SJCRH30 (cell line): ENCODE measurements at places on chromosomes 11 and 22. TPM values are rescaled to one million over a fixed set of nuclear protein-coding genes. Genes with fewer than 3 reads are reported as not detected.

GRCh38 chr11:93289782-93290463 lies 40.6 kb upstream of the DEUP1 start:
- no peak overlapping the region for H3K27ac ChIP-seq
- H3K4me3 ChIP-seq: no peak overlapping the region
- H3K36me3 ChIP-seq: no peaks in the 10 kb centered on the region
- H3K4me1 ChIP-seq: no peaks in the 10 kb centered on the region
- no peaks in the 10 kb centered on the region for H3K27me3 ChIP-seq

GRCh38 chr22:26646158-26646557 lies 11.2 kb upstream of the MIAT start:
- H3K4me3 ChIP-seq: no peak overlapping the region
- no peaks in the 10 kb centered on the region; the same call in 1 of the 2 replicates for H3K27me3 ChIP-seq
- no peaks in the 10 kb centered on the region for H3K36me3 ChIP-seq

DNA sequence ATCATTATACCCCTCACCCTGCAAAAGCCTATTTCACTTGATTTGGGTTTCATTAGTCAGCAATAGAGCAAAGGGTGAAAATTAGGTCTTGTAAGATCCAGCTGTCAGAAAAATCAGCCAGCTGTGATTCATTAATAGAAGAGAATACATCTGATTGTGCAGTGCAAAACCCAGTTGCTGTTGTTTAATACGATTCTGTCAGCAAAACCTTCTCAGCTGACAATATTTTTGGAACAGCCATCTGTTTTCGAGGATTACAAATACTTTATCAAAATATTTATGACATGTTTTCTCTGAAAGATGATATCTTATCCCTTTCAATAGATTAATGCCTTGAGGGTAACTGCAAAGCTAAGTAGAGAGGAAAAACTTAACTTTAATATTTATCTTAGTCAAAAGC lies 1354.0 kb upstream of the RAG2 start:
- no peaks in the 10 kb centered on the region; the same call in 1 of the 2 replicates for H3K4me1 ChIP-seq
- no peak overlapping the region for H3K27ac ChIP-seq
- DNase-seq: peak; percentile 46
- H3K27me3 ChIP-seq: no peaks in the 10 kb centered on the region
- no peaks in the 10 kb centered on the region for H3K36me3 ChIP-seq

OR52J3 gene
- not detected in 2 replicates for total RNA-seq

DNA sequence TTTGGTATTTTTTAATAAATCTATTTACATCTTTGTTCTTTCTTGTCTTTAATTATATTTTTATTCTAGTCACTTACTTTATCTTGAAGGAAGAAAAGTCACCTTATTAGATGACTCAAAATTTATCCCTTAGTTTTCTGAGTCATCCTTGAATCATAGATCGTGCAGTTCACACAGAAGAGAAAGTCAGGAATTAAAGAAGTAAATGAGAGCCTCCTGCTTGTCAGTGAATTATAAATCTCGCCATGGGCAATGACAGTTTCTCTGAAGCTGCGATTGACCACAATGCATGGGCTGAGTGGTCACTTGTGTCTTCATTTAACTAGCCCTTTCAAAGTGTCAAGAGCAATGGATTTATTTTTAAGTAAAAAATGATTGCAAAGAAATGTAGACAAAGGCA lies 91.2 kb downstream of the LUZP2 start:
- H3K4me1 ChIP-seq: no peaks in the 10 kb centered on the region
- H3K27me3 ChIP-seq: no peaks in the 10 kb centered on the region
- DNase-seq: no peak
- no peak overlapping the region for H3K27ac ChIP-seq
- no peak overlapping the region for H3K4me3 ChIP-seq

DNA sequence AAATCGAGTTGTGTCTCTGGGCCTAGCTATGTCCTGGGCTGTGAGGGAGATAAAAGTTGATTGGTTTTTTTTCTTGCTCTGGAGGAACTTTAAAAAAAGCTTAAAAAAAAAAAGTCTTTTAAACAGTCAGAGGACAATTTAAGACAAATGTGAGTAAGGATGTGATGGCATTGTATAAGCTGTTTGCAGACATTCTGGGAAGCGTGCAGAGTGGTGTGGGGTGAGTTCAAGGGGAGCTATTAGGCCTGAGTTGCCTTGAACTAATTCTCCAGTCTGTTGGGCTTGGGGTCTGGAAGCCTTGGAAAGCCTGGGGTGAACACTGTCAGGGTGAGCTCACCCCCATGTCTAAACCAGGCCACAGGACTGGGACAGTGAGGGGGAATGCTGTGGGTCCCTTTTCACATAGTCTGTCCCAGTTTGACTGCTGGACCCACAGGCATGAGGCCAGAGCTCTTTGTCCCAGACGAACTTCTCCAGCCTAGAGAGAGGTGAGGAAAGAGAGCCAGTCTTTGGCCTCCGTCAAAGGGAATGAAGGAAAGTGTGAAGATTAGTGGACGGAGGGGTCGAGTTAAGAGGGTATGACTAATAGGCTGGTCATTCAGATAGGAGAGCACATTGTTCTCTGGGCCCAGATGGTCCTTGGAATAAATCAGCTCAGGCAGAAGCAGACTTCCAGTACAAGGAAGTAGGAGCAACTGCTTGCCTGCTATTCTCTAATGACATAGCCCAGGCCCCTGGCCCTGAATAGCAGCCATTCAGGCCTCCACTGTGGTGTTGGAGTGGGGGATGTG lies 76.4 kb upstream of the NNMT start:
- no peak overlapping the region for H3K27ac ChIP-seq
- H3K4me1 ChIP-seq: no peaks in the 10 kb centered on the region
- H3K4me3 ChIP-seq: no peak overlapping the region
- H3K36me3 ChIP-seq: no peaks in the 10 kb centered on the region
- no peaks in the 10 kb centered on the region; the same call in 1 of the 2 replicates for H3K27me3 ChIP-seq

FAM181B gene
- total RNA-seq: not detected in 2 replicates

DNA sequence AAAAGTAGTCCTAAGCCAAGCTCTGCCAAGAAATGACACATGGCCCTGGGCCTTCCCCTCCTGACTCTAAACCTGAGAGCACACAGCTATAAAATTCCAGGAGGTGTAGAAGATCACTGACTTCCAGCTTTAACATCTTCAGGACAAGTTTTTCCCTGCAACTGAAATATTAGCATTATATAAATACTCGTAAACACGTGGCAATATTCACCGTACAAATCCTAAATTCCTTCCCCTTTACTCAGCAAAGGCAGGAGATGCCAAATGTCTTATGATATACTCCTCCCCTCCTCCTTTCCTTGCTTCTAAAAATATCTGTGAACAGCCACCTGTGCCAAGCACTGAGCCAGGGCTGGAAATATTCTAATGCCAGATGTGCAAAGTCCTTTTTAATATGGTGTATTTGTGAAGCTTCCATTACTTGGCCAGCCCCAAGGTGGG lies 194.0 kb downstream of the LARGE1 start:
- H3K27ac ChIP-seq: no peak overlapping the region; the same call in 1 of the 2 replicates
- H3K4me1 ChIP-seq: peaks cover 10% of the 10 kb centered on the region
- no peaks in the 10 kb centered on the region for H3K27me3 ChIP-seq
- no peak overlapping the region for H3K4me3 ChIP-seq
- DNase-seq: no peak

- H3K27ac ChIP-seq: no peak overlapping the region
- no peaks in the 10 kb centered on the region for H3K4me1 ChIP-seq
- H3K4me3 ChIP-seq: no peak overlapping the region
- H3K36me3 ChIP-seq: no peaks in the 10 kb centered on the region
- H3K27me3 ChIP-seq: no peaks in the 10 kb centered on the region
These were observed 245.3 kb downstream of the FAM76B start for GRCh38 chr11:95544095-95544856.

DNA sequence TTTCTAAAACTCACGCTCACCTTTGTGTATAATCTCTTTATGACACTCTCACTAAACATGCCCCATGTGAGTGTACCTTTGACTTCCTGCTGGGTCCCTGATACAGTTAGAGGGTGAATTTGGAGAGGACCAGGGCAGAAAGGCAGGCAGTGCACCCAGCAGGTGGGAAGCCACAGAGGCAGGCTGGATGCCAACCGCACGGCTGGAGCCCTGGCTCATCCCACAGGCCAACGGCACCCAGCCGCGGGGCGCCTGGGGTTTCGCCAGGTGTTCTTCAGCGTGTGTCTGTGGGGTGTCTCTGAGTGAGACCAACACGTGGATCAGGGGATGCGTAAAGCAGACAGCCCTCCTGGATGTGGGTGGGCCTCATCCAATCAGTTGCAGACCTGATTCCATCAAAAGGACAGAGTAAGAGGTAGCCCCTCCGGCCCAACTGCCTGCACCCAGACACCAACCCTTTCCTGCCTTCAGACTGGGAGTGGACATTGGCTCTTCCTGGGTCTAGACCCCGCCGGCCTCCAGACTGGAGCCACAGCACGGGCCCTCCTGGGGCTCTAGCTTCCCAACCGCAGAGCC lies 51.6 kb downstream of the DHCR7 start:
- H3K27ac ChIP-seq: no peak overlapping the region
- no peaks in the 10 kb centered on the region for H3K27me3 ChIP-seq
- H3K4me3 ChIP-seq: no peak overlapping the region
- no peak for DNase-seq
- no peaks in the 10 kb centered on the region for H3K36me3 ChIP-seq
- H3K4me1 ChIP-seq: peaks cover 14% of the 10 kb centered on the region

DNA sequence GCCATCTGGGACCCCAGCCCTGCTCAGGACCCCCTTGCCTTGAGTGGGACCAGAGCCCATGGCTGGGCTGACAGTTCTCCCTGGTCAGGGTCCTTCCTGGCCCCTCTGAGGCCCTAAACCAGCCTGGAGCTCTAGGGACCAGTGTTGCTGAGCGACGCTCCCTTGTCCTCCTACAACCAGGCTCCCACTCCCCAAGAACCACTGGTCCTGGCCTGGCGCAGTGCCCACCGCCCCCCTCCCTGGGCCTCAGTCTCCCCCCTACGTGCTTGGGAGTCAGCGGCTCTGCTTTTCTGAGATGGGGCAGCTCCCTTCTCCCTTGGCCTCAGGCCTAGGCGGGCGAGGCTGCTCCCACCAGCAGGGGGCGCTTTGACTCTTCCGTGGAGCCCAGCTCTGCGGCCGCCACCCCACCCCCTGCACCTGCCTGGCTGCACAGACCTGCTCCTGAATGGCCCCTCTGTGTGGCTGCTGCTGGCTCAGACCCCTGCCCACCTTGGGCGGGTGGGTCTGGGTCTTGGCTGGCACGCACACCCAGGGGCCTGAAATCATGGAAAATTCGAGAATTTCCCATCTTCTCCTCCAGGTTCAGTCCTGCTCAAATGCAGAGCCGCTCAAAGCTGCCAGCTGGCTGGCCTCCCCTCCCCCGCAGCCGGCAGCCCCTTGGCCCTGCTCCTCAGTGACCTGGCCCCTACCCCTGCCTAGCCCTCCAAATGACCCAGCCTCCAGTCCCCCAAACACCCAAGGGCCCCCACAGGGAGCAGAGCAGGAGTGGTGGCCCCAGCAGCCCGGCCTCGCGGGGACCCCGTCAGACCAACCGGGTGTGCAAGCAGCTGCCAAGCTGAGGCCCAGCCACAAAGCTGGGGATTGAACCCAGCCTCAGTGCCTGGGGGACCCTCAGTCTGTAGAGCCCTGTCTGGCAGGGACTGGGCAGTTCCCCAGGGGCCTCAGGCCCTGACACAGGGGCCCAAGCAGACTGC lies 9.1 kb downstream of the PRR33 start:
- H3K27me3 ChIP-seq: no peaks in the 10 kb centered on the region
- H3K36me3 ChIP-seq: no peaks in the 10 kb centered on the region
- peak; percentile 89 for DNase-seq
- H3K27ac ChIP-seq: peak overlapping the region; percentile 11; the same call in 1 of the 2 replicates

DNA sequence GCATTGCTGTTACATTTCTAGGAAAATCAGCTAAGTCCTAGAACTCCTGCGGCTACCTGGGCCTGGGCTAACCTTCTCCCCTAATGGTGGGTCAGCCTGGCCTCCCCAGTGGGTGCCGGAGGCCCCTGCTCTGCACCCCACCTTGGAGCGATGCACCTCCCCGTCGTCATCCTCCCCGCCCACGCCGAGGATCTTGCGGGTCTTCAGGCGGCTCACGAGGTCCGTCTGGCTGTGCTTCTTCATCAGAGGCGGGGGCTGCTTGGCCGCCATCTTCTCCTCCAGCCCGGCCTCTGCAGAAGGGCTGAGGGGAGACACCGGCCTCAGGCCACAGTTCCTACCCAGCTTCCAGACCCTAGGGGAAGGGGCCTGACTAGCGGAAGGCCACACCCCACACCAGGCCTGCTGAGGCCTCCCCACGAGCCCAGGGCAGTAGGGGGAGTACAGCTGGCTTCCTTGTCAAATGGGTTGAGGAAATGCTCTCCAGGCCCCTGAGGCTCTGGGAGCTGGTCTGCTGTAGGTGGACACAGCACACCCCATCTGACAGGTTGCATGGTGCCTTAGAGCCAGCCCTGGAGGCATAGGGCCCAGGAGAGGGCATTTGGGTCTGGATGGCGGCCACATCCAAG lies 12.5 kb downstream of the TP53I11 start:
- H3K36me3 ChIP-seq: no peaks in the 10 kb centered on the region
- no peak overlapping the region for H3K4me3 ChIP-seq
- H3K27me3 ChIP-seq: no peaks in the 10 kb centered on the region
- H3K27ac ChIP-seq: no peak overlapping the region
- H3K4me1 ChIP-seq: 0 out of 2 replicates have a peak, but pooled peaks cover 3% of the 10 kb centered on the region

HEPHL1 gene
- total RNA-seq: not detected in 2 replicates

GRCh38 chr11:96188243-96189006 lies 154.6 kb downstream of the MAML2 start:
- H3K27me3 ChIP-seq: no peaks in the 10 kb centered on the region
- H3K4me3 ChIP-seq: no peak overlapping the region
- no peaks in the 10 kb centered on the region for H3K36me3 ChIP-seq
- no peak overlapping the region for H3K27ac ChIP-seq

- no peaks in the 10 kb centered on the region for H3K27me3 ChIP-seq
- 0 out of 2 replicates have a peak, but pooled peaks cover under 1% of the 10 kb centered on the region for H3K4me1 ChIP-seq
- no peak for DNase-seq
- no peaks in the 10 kb centered on the region for H3K36me3 ChIP-seq
These were observed 232.2 kb downstream of the DDX10 start for GRCh38 chr11:108897071-108897481.

TSG101 gene
- total RNA-seq: 85.3 and 86.4 TPM in 2 replicates

DNA sequence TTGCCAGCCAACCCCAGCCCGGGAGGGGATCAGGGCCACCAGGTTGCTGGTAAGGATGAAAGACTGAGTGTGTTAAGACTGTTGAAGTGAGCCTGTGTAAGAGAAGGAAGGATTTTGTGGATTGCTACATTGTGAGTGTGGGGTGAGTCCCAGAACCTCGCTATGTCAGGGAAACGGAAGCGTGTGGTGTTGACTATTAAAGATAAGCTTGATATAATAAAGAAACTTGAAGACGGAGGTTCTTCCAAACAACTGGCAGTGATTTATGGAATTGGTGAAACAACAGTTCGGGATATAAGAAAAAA lies 627 bp downstream of the JRKL start:
- peak overlapping the region; percentile 89 for H3K4me3 ChIP-seq
- no peaks in the 10 kb centered on the region for H3K36me3 ChIP-seq
- H3K27me3 ChIP-seq: no peaks in the 10 kb centered on the region
- no peak for DNase-seq
- 0 out of 2 replicates have a peak, but pooled peaks cover 3% of the 10 kb centered on the region for H3K4me1 ChIP-seq

PRG3 gene
- not detected in 2 replicates for total RNA-seq

DNA sequence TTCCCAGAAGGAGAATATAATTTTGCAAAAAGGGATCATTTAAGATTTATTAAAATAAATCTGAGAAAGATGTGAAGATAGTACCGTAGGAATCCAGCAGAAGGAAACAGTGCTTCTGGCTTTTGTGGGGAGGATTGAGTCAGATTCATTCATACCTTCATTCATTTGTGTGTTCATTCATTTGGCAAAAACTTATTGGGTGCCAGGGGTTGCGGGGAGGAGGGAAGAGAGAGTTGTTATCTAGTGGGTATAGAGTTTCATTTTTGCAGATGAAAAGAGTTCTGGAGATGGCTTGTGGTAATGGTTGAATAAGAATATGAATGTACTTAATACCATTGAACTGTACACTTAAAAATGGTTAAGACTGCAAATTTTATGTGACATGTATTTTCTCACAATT lies 31.1 kb downstream of the BMAL1 start:
- H3K36me3 ChIP-seq: no peaks in the 10 kb centered on the region
- H3K27me3 ChIP-seq: no peaks in the 10 kb centered on the region
- no peak for DNase-seq
- H3K4me3 ChIP-seq: no peak overlapping the region
- H3K27ac ChIP-seq: no peak overlapping the region
- H3K4me1 ChIP-seq: no peaks in the 10 kb centered on the region
